ENCODE measurements at places on chromosomes 5 and 9.

GRCh38 chr5:173786286-173787187 lies 101.6 kb upstream of the CPEB4 start:
- no peak for DNase-seq

GRCh38 chr5:100647461-100648230 lies 112.5 kb downstream of the FAM174A start:
- DNase-seq, result no peak

GRCh38 chr9:126985870-126986498 lies 71.4 kb downstream of the RALGPS1 start:
- peak; percentile 66 for DNase-seq

DNA sequence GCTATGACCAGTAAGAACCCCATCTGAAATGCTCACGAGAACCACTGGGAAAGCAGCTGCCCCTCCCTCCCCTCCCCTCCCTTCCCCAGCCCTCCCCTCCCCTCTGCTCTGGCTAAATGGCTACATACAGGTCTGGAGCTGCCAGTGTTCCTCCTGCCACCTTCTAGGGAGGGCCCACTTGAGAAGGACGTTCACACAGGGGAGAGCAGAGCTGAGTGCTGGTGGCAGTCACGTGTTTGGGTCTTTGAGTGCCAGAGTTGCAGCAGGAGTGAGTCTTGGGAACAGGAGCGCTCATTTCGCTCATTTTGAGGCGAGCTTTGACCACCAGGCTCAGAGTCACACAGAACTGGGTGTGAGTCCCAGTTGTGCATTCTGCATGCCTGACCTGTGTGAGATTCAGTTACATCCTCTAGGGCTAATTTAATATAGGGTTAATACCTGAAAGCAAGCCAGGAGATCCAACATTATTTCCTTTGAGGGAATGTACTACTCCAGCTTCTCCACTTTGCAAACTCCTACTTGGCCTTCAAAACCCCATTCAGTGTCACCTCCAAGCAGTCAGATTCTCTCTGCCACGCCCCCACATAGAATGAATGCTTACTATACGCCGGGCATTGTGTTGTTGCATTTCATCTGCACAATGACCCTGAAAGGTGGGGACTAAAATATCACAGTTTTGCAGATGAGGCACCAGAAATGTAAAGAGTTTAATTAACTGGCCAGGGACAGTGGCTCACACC lies 25.1 kb downstream of the CPLX2 start:
- DNase-seq, result no peak

DNA sequence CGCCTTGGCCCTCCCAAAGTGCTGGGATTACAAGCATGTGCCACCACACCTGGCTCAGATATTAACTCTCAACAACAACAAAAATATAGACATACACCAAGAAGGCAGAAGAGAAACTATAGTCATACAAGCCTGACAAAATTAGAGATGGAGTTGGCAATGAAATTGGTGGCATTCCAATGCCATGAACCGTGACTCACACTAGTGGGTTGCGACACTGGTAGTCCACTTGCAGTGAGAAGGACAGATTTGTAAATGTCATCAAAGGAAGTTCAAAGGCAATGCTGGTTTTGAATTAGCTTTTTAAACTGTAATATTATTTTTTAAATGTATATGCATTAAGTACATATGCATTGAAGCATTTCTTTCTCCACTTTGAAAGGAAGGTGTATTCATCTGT lies 8.5 kb upstream of the DNAJC25 start:
- DNase-seq, result peak; percentile 78
